EH (cell line): ENCODE measurements at places on chromosomes 6 and 20.

GRCh38 chr6:128241216-128241615 is 279.2 kb downstream of the PTPRK start:
- no peak for DNase-seq

GRCh38 chr20:36819659-36820058 is 46.1 kb upstream of the DSN1 start:
- DNase-seq = no peak

GRCh38 chr6:157726892-157727628 is 96.0 kb upstream of the SNX9 start:
- DNase-seq = no peak

DNA sequence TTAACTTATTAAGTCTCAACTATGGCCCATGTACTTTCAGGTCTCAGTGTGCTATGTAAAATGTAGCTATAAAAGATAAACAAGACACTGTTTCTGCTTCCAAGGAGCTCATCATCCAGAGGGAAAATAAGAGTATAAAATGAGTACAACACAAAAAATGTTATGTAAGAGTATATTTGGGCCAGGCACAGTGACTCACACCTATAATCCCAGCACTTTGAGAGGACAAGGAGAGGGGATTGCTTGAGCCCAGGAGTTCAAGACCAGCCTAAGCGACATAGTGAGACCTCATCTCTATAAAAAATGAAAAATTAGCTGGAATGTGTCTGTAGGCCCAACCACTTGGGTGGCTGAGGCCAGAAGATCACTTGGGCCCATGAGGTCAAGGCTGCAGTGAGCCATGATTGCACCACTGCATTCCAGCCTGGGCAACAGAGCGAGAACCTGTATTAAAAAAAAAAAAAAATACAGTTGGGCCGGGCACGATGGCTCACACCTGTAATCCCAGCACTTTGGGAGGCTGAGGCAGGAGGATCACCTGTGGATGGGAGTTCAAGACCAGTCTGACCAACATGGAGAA is 124.0 kb downstream of the EDN1 start:
- DNase-seq = peak; percentile 46

GRCh38 chr6:151690768-151691562 is 116.5 kb upstream of the ESR1 start:
- DNase-seq = peak; percentile 62

DNA sequence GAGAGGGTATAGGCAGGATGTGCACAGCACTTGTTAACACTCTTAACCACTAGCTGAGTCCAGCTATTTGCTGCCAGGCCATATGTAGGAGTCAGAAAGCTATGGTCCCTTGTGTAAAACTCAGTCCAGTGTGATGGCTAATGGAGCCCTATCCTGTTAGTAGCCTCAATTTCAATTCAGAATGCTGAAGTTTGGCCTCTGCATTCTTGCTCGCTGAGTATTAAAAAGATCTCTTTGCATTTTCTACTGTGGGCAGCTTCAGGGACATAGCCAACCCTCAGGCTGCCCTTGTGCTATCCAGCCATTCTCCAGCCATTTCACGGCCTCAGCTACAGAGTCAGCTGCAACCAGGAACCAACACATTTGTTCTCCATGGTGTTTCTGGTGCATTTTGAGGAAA is 92.5 kb downstream of the SPTLC3 start:
- DNase-seq = no peak

DNA sequence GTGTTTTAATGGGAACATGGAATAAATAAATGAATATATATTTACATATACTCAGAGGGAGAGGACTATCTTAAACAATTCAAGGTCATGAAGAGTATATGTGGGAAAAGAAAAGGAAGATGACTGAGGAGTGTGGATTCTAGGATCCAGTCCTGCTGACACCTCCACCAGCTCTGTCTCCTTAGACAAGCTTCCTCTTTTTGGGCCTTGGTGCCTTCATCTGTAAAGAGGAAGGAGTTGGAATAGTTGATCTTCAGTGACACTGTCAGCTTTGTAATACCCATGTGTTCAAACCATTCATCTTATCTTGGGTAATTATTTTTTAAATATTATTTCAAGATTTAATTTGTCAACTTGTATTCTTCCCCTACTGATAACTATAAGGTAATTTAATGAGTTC is 338.0 kb downstream of the ADGRB3 start:
- DNase-seq = no peak

GRCh38 chr20:35108921-35109320 is 16.3 kb upstream of the TRPC4AP start:
- DNase-seq = no peak

GRCh38 chr20:63503524-63503923 is 4.6 kb upstream of the EEF1A2 start:
- no peak for DNase-seq

DNA sequence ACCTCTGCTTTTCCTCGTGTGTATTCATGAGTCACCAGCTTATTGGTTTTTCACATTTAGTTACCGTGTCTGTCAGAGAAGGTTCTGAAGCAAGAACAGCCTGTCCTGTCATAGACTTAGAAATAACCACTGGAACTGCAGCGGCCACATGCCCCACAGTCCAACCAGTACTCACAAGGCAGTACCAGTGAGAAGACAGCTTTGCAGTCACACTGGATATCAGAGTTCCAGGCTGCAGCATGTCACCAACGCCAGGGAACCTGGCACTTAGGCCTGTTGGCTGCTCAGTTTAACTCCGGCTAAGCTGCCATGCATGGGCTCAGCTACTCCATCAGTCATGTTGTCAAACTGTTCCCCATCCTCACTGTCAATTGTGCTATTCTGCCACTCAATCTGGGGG is 40.1 kb downstream of the ADNP start:
- peak; percentile 18 for DNase-seq

- no peak for DNase-seq
These were observed 89.6 kb downstream of the PCSK2 start for GRCh38 chr20:17316316-17317038.

DNA sequence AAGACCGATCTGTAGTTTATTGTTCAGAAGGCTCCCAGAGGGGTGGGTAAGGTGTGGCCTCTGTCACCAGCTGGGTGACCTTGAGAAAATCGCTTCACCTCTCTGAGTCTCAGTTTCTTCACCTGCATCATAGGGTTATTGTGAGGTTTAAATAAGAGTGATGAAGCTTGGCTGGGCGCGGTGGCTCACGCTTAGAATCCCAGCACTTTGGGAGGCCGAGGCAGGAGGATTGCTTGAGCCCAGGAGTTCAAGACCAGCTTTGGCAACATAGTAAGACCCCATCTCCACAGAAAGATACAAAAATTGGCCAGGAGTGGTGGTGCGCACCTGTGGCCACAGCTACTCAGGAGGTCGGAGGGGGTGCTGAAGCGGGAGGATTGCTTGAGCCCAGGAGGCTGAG is 36.0 kb downstream of the VSTM2L start:
- no peak for DNase-seq

- no peak for DNase-seq
These were observed 129.5 kb downstream of the INSM1 start for GRCh38 chr20:20497242-20497978.

GRCh38 chr20:957544-957943 is 41.4 kb upstream of the ANGPT4 start:
- no peak for DNase-seq

GRCh38 chr6:53042112-53042511 is 23.1 kb upstream of the FBXO9 start:
- DNase-seq = peak; percentile 96

DNA sequence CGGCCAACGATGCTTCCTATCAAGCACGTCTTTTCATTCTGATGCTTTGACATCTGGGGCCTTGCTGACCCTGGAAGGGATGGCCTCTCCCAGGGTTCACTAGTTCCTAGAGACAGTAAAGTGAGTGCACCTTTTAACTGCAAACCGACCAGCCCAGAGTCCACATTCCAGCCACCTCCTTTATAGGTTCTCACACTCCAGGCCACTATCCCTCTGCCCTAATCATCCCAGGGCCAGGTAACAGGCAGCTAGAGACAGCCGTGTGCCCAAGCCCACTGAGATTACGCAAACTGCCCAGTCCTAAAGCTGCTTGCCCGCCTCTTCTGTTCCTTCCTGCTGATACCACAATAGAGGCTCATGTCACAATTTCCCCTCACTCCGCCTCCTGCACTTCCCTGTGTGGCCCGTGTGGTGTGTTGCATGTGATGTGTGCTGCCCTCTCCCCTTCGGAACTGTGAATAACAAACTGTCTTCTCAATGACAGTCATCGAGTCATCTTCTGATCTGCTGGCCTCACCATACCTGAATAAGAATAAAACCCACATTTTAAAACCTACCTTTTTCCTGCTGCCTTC is 123.7 kb upstream of the EXOC2 start:
- DNase-seq = no peak

DNA sequence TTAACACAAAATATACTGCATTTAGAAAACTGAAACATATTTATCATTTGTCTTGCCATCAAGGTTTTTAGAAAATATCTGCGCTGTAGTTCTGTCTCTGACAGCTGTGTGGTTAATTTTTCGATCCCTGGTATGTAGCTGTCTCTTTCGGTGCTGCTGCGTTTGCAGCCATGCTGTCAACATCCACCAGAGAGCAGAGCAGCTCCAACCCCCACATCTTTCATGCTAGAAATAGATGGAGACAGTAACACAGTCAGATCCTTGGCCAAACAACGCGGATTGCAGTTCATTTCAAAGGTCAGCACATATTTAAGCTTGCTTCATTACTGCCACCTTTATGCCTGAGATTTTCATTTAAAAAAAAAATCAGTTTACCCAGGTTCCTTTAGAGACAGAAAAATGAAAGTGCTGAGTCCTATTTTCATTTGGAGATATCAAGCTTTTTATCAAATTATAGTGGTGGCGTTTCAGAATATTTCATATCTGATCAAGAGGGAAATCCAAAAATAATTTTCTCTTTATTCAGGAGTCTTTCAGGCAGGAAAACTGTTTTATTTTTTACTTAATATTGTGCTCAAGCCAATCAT is 157.7 kb upstream of the MMS22L start:
- peak; percentile 31 for DNase-seq

GRCh38 chr20:32589256-32589655 is 4.1 kb upstream of the NOL4L start:
- DNase-seq = peak; percentile 60

DNA sequence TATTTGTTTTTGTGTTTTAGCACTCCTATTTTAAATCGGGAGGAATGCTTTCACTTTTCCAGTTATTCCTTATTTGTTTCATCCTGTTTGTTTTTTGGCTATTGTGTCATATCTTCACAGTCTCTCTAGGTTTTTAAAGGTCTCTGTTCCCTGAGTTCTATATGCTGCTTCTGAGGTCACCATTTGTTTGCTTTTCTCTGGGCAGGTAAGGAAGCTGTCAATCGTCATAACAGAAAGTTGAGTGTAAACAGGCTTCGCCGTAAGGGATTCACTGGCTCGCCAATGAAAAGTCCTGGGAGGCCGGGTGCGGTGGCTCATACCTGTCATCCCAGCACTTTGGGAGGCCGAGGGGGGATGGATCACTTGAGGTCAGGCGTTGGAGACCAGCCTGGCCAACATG is 48.7 kb upstream of the RPS6KA2 start:
- no peak for DNase-seq

- DNase-seq = peak; percentile 35
These were observed 8.8 kb upstream of the RSPH3 start for GRCh38 chr6:159008656-159009288.

DNA sequence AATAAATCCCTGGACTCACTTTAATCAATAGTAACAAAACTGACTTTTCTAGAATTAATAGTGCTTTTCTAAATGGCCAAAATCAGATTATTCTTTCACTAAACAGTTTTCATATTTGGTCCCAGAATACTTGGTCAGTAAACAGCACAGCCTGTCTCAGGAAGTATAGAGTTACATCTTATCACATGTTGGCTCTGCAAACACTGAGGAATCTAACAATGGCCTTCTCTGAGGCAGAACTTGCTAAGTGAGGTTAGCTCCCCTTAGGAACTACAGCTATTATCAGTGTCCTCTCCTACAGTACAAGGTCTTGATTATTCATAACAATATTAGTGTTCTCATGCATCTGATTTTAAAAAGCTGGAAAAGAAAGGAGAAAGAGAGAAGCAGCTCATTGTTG is 1622.8 kb downstream of the HACE1 start:
- DNase-seq = no peak
